NCI-H1105 treated with DMSO at 0.1 percent for 48 hours (cell line): ENCODE measurements at places on chromosomes 2 and 18.

DNA sequence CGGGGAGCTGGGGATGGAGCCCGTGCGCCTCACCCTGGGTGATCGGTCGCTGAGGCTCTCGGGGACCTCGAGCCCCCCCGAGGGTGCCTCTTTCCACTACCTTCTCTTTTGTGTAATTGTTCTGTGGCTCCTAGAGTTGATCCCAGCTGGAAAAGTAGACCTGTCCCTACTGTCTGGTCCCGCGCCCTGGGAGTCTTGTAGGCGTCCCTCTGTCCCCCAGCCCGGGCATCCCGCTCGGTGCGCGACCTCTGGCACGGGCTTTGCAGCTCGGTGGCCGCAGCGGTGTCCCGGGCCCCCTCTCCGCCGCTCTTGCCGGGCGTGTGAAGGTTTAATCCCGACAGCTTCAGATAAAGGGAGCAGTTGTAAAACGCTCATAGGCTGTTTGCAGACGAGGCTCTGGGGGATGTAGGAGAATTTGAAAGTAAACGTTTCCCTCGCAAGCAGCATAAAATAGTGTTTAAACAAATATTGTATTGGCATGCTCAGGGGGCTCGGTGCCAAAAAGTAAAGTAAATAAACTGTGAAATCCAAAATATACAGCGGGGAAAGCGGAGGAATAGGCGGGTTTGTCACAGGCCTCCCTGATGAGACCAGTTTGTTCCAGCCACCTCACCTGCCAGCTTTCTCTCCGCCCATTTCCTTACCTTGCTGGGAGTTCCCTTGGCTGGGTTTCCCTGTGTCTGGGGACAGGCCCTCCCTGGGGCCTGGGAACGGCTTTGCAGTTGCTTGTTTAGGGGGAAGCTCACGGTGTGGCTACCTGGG lies 1.9 kb downstream of the GLI2 start:
- DNase-seq, result peak; percentile 37

GRCh38 chr2:24832931-24833701 lies 39.9 kb downstream of the CENPO start:
- DNase-seq, result no peak

DNA sequence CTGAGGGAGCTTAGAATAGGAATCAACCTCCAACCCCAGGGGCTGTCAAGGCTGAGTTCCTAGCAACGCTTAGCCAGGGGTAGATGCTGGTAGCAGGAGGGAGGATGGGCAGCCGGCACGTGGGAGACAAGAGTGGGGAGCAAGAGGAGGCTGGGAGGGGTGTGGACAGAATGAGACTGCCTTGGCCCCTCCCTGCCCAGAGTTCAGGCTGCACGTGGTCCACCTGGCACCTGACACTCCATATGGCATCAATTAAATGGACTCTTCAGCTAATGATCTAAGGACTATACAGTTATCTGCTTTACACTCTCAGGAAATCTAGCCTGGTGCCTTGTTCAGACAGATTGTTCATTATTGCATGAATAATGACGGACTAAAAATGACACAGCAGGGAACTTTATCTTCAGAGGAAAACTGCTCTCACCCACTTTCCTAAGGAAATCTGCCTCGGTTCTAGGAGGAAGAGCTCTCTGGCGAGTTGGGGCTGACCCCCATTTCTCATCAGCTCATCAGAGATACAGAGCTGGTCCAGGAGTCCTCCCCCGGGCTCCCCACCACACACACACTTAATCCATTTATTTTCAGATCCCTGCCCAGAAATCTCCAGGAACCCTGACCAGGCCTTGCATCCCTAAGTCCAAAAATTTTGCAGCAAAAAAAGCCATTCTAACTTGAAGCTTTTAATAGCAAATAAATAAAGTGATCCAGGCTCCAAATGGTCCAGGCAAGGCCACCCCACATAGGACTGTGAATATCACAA lies 102.1 kb upstream of the CDC42EP3 start:
- DNase-seq, result peak; percentile 55

DNA sequence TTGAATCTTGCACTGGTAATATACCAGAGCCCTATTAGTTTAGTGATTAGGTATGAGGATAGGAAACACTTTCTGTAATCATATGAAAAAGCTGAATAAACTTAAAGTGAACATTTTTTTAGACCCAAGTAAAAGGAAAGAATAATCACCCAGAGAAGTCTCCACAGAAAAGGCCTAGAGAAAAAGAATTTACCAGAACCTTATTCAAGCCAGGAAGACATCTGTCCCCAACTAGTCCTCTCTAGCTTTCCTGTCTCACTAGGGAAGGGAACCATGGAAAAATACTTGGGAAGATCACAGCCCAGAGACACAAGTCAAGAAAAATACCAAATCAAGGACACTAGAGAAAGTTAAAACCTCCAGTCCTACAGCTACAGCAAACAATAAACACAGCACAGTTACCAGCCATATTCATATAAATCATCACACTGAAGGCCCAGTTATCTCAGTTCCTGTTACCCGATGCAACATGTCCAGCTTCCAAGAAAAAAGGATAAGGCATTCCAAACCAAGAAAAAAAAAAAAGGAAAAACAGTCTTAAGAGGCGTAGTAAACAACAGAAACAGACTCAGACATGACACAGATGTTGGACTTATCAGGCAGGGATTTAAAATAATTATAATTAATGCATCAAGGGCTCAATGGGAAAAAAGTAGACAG lies 461.5 kb downstream of the IRS1 start:
- DNase-seq, result no peak

DNA sequence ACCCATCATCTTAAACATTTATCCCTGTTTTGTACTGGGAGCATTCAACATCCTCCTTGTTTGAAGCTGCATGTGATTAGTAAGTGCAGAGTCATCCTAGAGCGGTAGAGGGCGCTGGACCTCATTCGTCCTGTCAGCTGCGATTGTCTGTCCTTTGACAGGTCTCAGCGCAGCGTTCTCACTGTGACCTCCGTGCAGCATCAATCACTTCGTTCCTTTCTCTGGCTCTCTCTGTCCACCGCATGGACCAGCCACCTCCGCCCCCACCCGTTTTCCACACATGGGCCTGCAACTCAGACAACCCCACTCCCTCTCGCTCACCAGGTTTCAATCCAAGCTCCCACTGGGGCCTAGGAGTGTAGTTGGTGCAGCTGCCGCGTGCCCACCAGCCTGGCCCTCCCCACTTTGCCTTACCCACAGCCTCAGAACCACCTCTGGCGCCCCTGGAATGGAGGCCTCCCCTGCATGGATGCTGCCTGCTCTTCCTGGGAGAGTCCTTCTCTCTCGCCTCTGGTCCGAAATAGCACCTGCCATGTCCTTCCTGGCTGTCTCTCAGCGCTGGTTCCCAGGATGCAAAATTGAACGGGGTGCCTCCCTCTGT lies 90.5 kb downstream of the NDUFA10 start:
- no peak for DNase-seq

DNA sequence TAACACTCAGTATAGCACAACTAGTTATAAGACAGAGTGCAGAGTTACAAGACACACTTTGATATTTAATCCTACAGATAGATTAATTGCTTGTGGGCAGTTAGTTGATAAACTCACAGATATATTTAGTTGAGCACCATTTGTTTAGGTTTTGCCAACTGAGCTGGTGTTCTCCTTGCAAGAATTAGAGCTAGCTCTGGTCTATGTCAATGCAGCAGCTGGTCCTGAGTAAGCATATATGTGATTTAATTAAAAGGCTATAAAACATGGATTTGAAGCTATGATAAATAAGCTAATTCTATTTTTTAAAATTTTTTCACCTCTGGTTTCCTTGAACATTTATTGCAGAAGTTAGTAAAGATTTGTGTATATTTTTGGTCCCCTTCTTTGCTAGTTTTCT lies 35.6 kb downstream of the GPD2 start:
- no peak for DNase-seq

DNA sequence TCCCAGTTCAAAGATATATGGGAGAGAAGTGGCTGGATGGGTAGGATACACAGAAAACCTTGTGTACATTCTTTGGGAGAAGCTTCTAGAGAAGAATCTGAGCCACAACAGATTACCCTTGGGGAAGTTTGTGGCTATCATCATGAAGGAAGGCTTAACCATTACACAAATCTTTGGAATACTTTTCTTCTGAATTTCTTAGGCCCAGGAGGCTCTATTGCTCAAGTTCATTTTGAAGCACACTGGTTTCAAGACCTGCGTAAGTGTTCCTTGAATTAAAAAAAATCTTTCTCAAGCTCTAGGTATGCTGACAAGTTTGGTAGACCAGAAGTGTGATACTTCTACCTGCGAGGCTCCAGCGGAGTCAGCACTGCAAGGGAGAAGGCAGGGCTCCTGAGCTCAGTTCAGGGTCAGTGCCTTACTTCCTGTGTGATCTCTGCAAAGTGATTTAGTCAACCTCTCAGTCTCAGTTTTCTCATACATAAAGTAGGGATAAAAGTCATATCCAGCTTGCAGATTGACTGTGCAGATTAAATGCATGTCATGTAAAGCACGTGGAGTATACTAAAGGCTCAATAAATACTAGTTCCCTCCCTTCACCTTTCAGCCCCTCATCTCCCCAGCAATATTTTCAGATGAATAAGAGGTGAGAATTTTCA lies 438.6 kb downstream of the DLGAP1 start:
- DNase-seq, result no peak

DNA sequence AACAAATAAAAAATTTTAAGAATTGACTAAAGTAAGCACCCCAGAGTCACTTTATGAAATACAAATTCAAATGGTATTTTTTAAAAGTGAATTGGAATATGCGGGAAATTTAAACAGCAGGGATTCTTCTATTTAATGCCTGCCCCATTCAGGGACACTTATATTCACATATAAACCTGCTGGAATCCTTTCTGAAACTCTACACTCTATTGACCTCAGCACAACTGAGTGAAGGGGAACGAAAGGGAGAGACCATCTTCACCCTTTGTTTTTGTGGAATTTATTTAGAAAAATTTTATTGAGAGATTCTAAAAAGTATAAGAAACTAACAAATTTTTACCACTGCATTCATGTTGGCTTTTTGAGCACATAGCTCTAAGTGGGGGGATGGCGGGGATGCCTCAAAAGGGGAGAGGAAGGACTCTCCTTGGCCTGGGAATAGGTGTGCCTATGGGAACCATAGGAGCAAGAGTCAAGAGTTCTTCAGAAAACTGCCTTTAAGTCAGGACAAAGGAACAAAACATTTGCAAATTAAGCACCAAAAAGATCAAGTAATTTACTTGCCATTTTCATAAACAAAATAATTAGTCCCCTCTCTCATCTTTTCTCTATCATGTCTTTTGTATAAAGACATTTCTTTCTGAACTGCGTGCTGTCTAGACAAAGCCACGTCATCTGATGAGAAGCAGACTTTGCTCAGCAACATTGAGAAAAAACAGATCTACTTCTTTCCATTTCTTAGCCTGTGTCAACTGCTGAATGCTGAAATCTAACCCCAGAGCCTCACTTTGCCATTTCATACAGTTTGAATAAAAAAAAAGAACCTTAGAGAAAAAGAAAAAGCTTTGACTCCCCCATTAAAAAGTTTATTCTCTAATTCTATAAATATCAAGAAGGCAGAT lies 21.6 kb upstream of the FLACC1 start:
- DNase-seq, result no peak

- DNase-seq, result no peak
Measured at GRCh38 chr2:70715071-70715985, 52.7 kb downstream of the ADD2 start.

DNA sequence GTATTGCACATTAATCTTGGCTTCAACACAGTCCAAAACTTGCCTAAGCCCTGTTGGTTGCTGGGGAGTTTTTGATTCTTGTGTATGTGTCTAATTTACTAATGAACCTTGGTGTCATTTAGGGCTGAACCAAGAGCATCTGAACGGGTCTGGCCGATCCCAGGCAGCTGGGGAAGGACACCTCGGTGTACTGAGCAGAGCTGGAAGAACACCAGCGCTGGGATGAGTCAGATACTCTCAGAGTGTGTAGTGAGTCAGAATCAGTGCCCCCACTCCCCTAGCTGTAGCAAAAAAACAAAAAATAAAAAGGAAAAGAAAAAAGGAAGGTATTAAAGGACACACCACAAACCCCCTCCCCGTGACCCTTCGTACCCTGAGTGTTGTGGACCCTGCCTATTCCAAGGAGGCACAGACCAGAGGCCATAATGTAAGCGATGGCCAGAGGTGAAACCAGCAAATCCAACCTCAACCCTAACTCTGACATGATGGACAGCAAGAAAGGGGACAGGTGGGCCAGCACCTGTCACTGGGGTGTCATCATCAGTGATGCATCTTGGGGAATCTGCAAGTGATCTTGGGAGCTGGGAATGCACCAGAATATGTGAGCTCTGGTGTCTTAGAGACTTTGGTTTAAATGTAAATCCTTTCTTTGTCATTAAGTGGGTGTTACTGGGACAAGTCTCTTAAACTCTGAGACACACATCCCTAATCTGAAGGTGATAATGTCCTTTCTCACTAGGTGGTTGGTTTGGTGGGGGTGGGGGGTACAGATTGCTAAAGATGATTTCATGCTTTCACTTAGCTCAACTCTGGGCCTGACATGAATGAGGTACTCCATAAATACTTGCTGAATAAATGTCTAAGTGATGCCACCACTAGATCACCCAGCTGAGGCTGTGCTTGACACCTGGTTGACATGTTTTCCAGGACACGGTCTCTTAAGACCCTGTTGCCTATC lies 34.2 kb upstream of the NCOA1 start:
- no peak for DNase-seq

DNA sequence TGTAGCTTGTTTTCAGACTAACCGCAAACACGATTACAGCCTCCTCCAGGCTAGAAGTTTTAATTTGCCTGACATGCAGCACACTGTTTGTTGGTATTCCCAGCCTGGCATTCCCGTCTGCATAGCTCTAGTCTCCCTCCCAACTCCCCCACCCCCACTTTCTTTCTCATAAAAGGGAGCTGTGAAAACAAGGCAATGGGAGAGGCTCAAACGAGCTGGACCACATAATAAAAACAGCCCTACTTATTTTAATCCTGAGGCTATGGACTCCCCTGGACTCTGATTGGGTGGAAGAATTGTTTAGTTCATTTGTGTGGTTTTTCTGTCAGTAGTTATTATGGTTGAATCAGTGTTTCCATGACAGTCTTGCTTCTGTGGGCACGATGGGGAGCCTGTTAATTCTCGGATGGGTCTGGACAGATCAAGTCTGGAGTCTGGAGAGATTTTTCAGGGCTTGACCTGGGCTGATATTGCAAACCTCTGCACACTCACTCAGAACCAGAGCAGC lies 1.2 kb downstream of the STON1 start:
- no peak for DNase-seq

DNA sequence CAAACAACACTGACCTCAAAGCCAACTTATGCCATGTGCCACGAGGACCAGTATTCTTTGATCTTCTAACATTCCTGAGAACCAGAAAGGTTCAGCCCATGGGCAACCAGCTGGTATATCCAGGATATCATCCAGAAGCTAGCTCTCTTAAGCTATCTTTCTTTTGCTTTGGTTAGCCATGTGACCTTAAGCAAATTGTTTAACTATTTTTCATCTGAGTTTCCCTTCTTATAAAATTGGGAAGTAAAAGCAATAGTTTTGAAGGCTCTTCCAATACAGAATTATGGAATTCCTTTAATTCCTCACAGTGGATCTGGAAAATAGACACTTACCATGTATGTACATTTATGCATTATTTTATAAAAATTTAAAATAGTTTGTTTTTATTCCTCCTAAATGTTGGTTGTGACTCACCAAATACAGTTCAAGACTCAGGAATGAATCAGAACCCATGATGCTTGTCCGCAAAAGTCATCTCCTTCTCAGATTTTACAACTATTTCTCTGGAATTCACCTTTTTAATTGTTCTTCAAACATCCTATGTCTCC lies 435.7 kb downstream of the ZEB2 start:
- no peak for DNase-seq
